ENCODE measurements at places on chromosomes 1 and 21.

GRCh38 chr1:33626801-33627200 is 154.4 kb downstream of the ZSCAN20 start:
- no peak for DNase-seq

DNA sequence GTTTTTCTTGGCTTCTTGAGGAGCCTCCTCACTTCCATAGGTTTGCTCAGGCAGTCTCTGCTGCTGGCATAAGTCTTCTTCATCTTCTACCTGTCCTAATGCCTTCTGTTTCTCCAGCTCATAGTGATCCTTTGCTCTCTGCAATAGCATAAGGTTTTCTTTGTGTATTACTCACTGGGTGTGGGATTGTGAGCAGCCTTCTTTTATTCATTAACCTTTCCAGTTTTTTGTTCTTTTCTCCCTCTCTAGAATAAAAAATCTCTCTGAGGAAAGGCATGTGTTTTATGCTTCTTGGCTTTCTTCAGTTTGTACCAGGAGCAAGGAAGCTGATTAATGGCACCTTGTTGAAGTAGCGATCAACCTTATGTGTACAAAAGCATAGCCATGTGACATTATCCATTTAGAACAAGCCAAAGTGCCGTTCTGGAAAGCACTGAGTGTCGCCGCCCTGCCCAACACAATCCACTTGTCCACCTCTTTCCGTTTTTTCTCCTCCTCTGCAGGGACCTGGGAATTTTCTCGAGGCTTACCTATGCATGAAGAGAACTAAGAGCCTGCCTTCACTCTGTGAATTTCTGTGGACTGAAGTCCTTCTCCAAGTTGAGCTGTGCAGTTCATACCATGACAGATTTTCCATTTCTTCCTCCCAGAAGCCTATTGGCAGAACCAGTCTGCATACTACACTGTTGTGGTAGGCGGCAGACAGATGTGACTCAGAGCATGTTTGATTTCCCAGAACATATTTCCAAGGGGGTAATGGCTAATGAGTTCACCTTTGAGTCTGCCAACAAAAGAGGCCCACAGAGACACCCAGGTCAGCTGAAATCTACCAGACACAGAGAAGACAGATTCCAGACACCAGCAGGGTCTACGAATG is 39.0 kb downstream of the DPT start:
- no peak for DNase-seq

DNA sequence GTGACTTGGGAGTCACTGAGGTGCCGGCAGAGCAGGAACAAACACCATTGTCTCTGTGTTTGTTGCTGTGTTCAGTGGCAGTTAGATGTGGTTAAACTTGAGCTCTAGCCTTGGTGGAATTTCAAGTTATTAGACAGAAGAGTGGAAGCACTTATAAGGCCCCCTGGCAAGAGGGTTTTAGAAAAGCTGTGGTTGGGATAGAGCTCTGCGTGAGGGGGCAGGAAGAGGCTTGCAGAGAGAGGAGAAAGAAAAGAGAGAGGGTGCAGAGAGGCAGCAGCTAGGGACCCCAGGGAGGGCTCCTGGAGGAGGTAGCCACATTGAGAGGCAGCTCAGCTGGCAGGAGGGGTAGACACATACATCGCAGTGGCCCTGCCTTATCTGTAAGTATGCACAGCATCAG is 128.2 kb downstream of the GALNT2 start:
- no peak for DNase-seq

- DNase-seq, result no peak
These were observed 65.8 kb downstream of the MEGF6 start for GRCh38 chr1:3545363-3546047.
